ENCODE measurements at places on chromosomes 11 and 22.

GRCh38 chr11:44575288-44575672, 9.8 kb downstream of the CD82 start:
- DNase-seq, result no peak

GRCh38 chr22:29141078-29141688, 64.5 kb upstream of the EMID1 start:
- DNase-seq, result no peak

GRCh38 chr11:65781152-65781961, 581 bp upstream of the AP5B1 start:
- no peak for DNase-seq

- no peak for DNase-seq
Observed at GRCh38 chr11:134818516-134818915, 406.5 kb upstream of the B3GAT1 start.

GRCh38 chr22:29700900-29701154, 19.0 kb upstream of the CABP7 start:
- no peak for DNase-seq

DNA sequence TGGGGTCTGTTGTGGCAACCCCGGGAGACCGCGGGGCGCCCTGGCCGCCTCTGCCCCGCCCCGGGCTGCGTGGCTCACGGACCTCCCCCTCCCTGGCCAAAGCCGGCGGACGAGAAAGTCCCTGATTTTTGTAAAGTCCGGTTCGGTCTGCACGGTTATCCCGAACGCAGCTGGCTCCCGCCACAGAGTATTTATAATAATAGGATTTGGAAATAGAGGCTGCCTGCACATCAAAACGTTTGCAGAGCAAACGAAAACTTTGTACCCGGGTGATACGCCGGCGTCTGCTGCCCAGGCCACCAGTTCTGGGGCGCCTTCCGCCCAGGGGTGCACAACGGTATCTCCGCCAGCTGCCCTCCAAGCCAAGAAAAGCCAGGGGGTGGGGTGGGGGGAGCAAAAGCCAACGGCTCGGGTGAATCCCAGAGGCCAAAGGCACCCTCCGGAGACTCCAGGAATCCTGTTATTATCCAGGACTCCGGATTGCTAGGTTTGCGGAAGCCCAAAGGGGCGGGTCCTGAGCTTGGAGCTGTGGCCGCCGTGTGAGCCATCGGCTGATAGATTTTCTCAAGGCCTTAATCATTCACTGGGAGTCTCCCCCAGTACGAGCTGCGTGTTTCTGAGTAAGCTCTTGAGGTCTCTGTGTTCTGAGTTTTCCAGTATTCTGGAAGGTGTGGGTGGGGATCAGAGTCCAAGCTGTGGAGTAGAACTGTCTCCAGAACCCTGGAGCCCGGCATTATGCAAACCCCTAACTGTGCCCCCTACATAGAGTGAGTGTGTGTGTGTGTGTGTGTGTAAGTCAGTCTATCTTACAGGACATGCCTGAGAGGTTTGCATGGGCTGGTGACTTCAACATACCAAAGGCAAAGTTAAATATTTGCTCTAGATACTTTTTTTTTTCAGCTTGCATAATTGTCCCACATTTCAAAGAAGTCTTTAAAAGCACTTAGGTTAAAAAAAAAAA, 673 bp upstream of the SHANK2 start:
- DNase-seq, result no peak

DNA sequence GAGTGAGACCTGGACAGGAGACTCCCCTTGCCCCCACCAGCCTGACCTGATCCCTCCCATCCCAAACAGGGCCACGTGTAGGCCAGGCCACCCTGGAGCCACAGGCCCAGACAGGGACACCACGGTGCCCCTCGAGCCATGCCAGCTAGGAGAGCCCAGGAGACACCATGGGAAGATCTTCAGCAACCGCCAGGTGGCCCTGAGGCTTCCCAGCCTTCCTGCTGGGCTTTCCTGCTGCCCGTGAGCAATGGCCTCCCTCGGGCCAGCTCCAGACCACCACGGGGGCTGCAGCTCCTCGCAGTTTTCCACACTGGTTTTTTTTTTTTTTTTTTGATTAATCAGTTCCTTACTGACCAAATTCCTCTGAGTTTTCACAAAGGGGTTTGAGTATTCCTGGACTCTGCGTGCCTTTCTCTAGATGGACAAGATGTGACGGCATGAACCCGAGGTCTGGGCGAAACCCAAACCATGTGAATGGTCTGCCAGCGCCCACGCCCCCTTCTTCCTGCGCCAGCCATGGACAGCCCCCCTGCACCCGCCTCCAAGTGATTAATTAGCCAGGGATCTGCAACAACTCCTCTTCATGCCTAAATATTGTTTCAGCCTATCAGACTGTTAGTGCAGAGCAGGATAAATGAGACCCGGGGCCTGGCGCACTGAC, 40.9 kb downstream of the TBX1 start:
- no peak for DNase-seq

GRCh38 chr11:74559934-74560309, 32.5 kb upstream of the POLD3 start:
- DNase-seq, result no peak

DNA sequence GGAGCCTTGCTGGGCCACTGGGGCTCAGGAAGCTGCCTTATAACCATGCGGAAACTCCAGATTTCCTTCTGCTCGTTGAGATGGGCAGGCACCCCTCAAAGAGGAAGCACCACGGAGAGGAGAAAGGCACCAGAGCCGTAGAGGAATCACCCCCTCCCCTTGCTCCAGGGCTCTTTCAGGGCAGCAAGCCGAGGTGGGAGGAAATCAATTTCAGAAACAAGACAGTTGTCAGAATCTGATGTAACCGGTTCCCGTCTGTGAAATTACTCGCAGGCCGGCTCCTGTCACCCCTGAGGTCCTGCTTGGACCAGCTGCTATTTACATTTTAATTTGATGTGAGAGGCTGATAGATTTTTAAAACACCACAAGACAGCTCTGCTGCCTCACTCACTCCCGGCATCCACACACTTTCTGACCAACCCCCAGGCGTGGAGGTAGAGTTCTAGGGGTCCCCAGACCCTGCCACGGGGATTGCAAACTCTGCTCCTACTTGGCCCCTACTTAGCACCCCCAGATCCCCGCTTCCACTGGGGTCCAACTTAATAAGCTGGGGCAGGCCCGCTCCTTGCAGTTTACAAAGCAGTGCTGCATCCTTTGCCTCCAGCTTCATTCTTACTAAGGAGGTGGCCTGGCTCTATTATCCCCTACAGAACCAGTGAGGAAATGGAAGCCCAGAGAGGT, 162.5 kb downstream of the CEP164 start:
- DNase-seq, result no peak

DNA sequence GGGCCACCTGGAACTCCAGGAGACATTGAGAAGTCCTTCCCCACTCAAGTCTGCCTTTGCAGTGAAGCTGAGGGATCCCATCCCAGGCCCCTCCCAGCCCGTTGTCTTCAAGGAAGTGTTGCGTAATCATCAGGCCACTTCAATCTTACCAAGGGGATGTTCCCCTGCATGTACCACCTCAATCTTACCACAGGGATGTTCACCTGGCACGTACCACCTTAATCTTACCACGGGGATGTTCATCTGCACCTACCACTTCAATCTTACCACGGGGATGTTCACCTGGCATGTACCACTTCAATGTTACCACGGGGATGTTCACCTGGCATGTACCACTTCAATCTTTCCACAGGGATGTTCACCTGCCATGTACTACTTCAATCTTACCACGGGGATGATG, 108.0 kb upstream of the SYN3 start:
- no peak for DNase-seq

DNA sequence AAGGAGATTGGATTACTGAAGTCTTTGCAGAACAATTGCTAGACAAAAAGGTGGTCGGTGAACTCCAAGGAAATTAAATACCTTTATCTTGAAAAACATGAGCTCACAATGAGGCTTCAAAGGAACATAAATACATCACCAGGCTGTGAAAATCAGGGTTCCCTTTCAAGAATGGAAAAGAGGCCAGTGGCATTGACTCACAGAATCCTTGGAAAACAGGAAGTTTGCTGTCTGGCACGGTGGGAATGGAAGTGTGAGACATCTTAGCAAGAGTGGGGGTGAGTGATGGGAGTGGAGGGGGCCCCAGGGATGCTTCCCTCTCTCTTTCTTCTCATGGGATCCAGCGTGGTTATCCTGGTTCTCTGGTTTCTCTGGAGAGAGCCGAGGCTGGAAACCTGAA, 48.9 kb upstream of the TBCEL start:
- no peak for DNase-seq
